ENCODE measurements at places on chromosomes 1 and 21.

- DNase-seq: no peak
These were observed 13.2 kb upstream of the ATP1A1 start for GRCh38 chr1:116359871-116360270.

- DNase-seq: no peak
These were observed 38.4 kb upstream of the ASB17 start for GRCh38 chr1:75970631-75971030.

DNA sequence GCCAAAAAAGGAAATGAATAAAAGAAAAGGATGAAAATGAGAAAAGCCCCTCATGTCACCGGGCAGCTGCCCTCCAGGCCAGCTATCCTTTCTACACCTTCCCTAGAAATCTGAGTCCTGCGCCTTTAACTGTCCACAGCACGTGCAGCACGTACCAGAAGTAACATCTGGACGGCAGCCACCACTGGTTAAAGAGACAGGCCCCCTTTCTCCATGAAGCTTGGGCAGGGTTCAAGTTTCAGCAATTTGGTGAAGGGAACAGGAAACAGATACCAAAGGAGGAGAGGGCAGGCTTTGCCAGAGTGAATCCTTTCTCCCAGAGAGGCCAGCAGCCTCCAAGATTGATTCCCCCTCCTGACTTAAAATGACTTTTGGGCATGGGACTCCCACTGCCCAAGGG is 3.6 kb upstream of the KIAA2013 start:
- DNase-seq: peak; percentile 11

- no peak for DNase-seq
These were observed 9.0 kb downstream of the COX20 start for GRCh38 chr1:244844155-244845121.

GRCh38 chr1:117416546-117417125 is 49.4 kb downstream of the MAN1A2 start:
- DNase-seq: no peak

DNA sequence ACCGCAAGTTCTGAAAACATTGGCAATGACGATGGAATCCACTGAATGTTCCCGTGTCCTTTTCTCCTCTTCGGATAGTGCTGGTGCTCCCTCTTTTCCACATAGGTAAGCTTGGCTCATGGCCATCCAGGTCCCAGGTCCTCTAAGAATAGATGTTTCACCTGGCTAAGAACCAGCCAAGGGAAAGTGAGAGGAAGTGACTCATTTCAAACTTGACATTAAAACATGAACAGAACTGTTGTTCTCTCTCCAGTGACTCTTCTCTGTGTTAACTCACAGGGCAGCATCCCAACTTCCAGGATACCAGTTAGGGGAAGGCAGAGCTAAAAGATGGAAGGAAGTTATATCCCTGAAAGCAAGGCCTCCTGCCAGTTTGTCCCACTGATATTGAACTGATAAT is 493.8 kb upstream of the CHRM3 start:
- no peak for DNase-seq

DNA sequence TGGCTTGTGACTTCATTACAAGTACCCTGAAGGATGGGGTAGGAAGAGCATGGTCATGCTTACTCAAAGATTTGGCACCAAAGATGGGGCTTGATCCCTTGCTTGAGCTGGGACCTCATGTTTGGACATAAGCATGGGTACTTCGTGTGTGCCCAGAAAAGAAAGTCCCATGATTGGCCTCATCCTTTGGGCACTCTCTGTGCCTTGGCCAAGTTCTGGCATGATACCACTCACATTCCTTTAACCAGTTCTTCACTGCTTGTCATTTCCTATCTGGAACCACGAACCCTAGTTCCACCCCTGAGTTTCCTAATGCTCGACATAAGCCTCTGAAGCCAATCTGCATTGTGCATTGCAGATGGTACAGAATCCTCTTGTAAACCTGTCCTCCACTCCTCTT is 107.0 kb downstream of the NAV1 start:
- DNase-seq: no peak

GRCh38 chr1:17287130-17287776 is 20.7 kb upstream of the PADI4 start:
- DNase-seq: no peak

DNA sequence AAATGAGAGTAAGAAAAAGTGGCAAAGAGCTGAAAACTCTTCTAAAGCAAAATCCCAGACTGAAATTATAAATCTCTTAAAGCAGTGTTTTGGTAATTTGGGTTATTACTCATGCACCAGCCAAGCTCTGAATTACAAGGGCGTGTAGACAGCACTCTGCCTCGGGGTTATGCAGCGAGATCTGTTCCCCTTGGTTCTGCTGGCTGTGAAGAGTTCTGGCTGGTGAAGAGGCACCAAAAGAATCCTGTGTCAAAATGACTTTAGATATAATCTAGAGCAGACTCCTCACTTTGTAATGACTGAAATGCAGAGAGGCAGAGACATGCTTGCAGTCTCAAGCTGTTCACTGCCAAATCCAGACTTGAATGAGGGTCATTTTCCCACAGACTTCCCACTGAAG is 461.8 kb upstream of the CXADR start:
- DNase-seq: no peak

DNA sequence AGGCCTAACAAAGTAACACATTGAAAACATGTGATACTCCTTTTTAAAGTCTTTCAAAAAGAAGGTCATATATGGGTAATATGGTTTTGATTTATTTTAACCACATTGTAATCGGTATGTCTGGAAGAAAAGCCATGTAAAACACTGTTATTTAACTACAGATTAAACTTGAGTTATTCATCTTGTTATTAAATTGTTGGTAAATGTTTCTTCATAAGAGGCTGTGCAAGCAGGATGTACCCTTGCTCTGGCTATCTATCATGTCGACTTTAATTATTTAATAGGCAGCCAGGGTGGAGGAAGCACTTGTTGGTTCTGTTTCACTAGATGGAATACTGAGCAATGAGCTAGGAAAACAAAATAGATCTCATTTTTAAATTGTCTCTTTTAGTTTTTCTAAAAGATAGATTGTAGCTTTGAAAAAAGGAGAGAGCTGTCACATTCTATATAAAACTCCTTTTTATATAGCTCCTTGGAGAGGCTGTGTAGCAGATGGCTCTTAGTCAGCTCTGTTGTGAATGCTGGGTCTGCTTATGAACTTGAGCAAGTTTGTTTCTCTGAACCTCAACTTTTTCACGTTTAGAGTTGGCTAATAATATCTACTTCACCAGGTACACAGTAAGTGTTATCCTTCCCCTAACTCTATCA is 39.5 kb downstream of the LRRC8B start:
- no peak for DNase-seq

DNA sequence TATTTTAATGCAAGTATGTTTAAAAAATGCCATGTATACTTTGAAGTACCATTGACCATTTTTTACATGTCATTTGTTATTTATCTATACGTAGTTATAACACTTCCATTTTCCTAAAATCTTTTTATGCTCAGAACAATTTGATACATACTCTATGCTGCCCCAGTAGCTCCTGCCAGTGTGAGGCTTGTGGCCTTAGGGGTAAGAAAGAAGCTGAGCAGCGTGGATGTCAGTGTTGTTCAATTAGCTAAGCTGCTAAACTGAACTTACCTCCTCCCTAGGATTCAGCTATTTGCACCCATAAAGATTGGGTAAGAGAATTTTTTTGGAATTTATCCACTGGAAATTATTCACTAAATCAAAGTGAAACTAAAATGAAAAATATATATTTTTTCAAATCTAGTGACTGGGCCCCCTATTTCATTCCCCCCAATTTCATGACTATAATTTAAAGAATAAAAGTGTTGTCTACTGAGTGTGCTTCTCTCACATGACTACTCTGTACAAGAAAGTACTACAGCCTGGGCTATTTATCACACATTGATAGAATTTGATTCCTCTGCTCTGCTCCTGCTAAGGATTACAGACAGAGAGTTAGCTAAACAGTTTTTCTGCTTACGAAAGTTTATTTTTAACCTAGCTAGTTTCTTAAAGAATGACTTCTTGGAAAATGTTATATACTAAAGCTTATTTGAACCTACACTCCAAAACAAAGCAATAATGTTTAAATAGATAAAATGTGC is 1030.3 kb upstream of the ADGRL4 start:
- DNase-seq: no peak

- DNase-seq: no peak
These were observed 100.3 kb downstream of the SCCPDH start for GRCh38 chr1:246824541-246824940.

GRCh38 chr1:92329347-92330129 is 30.7 kb downstream of the RPAP2 start:
- DNase-seq: no peak

- DNase-seq: no peak
These were observed 5.1 kb upstream of the NES start for GRCh38 chr1:156682166-156682890.

- DNase-seq: no peak
These were observed 22.3 kb upstream of the C1orf105 start for GRCh38 chr1:172398193-172398592.

DNA sequence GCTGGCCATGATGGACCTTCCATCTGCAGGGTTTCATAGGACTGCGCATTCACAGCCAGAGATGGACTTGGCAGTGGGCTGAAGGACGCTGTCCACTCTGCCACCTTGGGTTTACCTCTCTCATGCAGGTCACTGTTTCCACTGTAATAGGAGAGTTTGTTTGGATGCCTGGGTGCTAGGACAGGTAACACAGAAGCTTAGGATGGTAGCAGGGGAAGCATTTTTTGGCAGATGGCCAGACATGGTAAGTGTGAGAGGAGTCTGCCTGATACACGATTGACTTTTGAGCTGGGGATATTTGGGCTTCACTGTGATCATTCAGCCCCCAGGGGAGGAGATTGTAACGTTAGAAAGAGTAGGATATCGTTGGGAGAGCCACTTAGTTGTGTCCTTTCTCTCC is 11.8 kb downstream of the PSEN2 start:
- DNase-seq: peak; percentile 41

DNA sequence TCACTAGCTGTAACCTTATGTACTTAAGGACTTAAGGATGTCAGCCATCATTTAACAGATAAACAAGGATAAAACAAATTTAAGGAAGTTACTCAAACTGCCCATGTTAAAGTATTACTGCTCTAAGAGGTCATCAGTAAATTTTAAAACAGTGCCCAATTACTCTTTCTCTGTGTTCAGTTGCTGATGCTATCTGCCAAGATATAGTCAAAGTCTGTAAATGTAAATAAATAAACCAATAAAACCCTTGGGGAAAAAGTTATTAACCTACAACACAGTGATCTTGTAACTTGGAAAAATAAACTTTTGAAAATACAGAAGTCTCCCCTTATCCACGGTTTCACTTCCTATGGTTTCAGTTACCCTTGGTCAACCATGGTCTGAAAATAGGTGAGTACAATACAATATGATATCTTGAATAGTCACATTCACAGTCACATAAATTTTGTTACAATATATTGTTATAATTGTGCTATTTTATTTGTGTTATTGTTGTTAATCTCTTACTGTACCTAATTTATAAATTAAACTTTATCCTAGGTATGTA is 501.8 kb downstream of the LMO4 start:
- no peak for DNase-seq
